ENCODE measurements at places on chromosomes 7 and 10.

GRCh38 chr7:114715907-114716306, 206.0 kb upstream of the MDFIC start:
- DNase-seq, result no peak

- no peak for DNase-seq
Observed at GRCh38 chr10:76453332-76453731, 1021.9 kb downstream of the LRMDA start.

GRCh38 chr7:127954357-127954748, 76.9 kb downstream of the LRRC4 start:
- DNase-seq, result no peak

DNA sequence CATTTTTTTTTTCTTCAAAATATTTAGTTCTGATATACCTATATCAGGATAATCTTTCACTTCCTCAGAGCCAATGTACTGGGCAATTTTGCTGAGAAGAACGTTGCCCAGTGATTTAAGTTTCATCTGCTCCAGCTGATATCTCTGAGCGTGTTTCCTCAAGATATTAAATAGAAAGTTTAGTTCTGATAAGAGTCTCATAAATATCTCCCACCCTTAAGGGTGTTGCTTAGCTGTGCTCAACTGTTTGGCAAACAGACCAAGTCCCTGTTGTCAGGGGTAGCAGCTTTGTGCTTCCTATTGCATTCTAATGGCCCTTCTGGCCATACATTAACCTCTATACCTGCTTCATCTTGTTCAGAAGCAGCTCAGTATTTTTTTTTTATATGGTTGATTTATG, 84.7 kb upstream of the GPR141 start:
- DNase-seq, result no peak

GRCh38 chr10:45564303-45564959, 108.1 kb downstream of the ZFAND4 start:
- no peak for DNase-seq
